ENCODE measurements at places on chromosomes 2 and 18.

DNA sequence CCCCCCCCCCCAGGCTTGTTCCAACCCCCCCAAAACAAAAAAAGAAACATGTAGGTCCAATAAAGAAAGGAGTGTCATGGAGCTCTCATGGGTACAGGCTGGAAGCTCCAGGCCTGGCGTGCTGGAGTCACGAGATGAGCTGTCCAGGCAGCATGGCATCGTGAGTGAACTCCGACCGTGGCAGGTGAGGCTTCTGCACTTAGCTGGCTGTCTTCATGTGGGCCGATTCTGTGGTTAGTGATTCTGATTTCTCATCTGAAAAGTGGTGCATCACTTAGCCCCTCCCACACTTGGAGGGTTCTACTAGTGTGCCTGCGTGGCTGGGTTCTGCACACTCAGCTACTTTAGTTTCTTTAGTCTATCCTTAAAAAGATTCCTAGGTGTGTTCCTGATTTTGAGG is 126.4 kb upstream of the MGAT5 start:
- DNase-seq: peak; percentile 66

DNA sequence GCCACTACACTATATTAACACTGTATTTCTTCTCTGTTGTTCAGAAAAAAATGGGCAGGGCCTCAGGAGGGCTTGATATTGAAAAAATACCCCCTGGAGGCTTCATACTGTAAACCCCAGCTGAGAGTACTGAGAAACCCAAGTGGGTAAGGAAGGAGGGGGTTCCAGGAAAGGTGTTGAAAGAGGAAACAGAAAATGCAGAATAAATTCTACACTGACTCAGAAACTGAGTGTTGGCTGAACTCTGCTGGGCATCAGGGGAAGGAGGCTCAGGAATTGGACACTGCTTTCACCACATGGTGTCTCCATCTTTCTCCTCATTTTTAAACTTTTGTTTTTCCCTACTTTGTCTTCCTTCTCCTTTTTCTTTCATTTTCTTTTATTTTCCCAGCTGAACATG is 253.7 kb downstream of the DYM start:
- DNase-seq: no peak

DNA sequence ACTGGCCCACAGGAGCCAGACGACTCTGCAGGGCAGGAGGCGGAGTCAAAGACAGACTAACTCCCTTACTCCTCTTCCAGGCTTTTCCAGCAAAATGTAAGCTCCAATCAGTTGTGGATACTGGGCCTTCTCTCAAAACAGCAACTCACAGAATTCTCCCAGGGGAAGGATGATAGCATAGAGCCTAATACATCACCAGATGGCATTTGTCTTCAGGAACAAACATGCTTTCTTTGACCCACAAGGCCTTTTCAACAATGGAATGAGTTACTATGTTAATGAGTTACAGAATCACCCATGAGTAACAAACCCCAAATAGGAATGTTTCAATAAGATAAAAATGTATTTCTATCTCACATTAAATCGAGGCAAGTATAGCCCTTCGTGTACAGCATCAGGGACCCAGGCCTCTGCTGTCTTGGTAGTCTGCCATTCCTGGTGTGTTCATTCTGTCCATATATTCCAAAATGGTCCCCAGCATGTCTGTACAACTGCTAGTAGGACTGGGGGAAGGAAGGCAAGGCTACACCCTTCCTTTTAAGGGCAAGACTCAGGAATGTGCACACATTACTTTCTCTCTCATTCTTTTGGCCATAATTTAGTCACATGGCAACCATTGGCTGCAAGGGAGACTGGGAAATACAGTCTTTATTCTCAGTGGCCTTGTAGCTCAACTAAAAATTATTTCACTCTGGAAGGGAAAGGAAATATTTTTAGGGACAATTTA is 76.4 kb downstream of the BOD1L2 start:
- no peak for DNase-seq

- DNase-seq: no peak
Observed at GRCh38 chr2:95298486-95299111, 1.5 kb downstream of the KCNIP3 start.

DNA sequence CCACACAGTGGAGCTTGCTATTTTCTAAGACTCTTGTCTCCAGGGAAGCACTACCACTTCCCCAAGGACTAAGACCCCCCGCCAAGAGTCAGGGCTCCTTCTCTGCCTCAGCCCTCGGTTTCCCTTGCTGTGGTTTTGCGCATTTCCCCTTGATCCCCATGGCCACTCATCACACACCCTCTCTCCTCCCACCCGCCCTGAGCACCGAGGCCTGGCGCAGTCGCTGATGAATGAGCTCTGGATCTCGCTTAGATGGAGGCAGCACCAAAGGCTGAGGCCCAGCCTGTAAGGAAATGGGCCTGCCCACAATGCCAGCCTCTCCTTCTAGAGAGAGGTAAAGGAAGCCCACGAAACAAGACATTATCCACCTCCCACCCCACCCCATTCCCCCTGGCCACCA is 96.9 kb downstream of the TNS1 start:
- DNase-seq: no peak

DNA sequence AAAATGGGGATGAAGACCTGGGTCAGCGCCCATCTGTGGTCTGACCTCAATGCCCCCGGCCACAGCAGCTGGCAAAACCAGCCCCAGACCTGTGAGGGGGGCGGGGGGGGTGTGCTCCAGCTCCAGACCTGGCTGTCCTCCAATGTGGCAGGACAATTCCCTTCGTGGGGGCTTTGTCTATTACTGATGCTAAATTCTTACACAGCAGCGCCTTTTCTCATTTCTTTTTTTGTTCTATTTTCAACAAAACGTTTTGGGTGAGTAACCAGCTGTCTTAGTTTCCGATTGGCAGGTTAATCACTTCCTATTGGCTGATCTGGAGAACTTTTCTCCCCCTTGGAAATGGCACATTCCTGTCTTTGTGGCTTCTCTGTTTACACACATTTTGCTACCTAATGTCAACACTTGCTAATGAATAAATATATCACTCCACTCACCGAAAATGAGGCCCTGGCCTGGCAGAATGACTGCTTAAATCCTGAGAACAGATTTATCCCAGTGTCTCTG is 4.4 kb downstream of the SMAD7 start:
- no peak for DNase-seq

DNA sequence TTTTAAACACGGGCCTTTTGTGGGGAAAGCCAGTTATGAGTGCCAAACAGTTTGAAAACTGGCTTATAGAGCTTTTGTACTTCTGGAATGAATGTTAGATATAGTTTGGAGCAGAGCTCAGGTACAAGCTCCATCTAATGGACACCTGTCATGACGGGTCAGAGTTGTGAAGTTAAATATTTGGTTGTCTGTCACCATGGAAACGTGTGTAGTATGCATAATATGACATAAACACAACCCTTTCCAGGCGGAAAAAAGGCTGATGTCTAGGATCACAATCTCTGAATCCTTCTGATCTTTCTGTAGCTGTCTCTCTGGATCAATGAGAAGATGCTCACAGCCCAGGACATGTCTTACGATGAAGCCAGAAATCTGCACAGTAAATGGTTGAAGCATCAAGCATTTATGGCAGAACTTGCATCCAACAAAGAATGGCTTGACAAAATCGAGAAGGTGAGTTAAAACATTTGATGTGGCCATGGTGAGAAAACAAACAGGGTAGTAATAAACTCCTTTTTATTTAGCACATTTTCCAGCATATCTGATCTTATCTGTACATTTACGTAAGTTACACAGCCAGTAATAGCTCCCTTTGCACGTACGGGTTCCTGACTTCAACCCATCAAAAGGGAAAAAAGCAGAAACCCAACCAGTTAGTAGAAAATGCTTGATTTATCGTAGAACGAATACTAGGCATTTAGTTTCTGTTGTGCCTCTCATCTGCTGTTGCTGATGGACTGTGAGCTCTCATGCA is 80.6 kb upstream of the EML6 start:
- no peak for DNase-seq
